Stimulated activated CD8-positive, alpha-beta memory T cell treated with anti-CD3 and anti-CD28 coated beads, Interleukin-15, amount 100 ng/mL, for 1 hour (primary cell): ENCODE measurements at places on chromosomes 2 and 18.

- no peak for DNase-seq
Measured at GRCh38 chr18:853471-853870, 41.4 kb upstream of the YES1 start.

DNA sequence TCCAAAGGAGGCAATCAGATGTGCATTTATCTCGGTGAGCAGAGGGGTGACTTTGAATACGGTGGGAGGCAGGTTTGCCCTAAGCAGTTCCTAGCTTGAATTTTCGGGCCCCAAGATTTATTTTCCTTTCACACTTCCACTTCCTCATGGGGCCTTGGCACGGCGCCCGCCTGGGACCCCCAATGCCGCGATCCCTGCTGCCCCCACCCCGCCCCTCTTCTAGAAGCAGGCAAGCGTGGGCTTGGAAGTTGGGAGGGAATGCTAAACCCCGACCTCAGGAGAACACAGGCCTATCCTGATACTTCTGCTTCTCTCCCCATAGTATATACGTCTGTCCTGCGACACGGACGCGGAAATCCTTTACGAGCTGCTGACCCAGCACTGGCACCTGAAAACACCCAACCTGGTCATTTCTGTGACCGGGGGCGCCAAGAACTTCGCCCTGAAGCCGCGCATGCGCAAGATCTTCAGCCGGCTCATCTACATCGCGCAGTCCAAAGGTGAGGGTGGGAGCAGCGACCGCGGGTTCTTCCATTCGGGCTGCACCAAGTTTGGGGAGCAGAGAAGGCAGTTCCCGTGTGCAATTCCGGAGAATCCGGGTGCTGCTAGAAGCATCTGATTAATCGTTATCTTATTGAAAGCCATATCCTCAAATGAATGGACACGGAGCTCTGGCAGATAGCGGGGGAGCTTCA, 21.6 kb downstream of the TRPM8 start:
- DNase-seq: no peak

GRCh38 chr2:67612576-67613042, 215.5 kb downstream of the ETAA1 start:
- no peak for DNase-seq

GRCh38 chr2:102770506-102770905, 8.7 kb downstream of the TMEM182 start:
- no peak for DNase-seq

- DNase-seq: no peak
Measured at GRCh38 chr2:181394741-181395437, 62.3 kb upstream of the ITGA4 start.

DNA sequence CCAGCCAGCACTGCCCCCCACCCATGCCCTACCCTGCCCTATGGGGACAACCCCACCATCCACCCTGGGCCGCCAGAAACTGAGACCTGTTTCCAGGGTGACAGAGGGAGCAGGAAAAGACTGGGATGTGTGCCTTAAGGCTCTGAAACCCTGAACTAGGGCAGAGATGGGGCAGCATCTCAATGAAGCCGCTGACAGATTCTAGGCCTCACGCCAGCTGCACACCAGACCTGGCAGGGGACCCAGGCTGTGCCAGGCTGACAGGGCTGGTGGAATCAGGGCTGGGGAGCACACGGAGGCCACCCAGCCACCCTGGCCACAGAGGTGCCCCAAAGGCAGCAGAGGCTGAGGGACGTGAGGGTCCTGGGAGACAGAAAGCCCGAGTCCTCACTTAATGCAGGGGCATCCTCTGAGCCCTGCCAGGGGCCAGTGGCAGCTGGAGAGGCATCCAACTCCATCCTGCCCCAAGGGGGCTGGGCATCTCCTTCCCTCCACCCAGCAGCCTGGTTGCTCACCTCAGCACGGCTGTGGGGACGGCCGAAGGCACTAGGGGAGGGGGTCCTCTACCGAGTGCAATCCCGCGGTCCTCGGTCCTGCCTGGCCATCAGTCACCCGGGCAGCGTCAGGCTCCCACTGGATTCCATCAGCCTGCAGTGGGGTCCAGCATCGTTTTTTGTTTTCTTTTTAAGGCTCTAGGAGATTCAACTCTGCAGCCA, 169.2 kb downstream of the ZFP36L2 start:
- DNase-seq: no peak

GRCh38 chr18:7084080-7085065, 33.2 kb downstream of the LAMA1 start:
- no peak for DNase-seq

GRCh38 chr2:180647221-180647620, 333.2 kb upstream of the UBE2E3 start:
- no peak for DNase-seq

DNA sequence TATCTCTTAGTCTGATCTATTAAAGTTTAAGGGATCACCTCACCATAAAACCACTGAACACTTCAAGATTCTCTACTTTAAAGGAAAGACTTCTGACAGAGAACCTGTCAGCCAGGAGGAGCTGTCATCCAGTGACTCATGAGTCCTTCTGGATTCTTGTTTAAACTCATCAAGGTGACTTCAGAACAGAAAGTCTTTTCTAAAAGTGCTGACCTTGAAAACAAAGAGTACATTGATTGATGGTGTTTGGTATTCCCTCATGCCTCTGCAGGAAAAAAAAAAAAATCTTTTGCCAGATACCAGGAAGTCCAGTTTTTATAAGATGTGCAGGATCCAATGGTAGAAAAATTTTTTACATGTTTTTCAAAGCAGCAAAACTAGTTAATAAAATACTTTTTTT, 12.3 kb downstream of the DSG2 start:
- no peak for DNase-seq

GRCh38 chr2:70442301-70443077, 111.1 kb downstream of the TGFA start:
- DNase-seq: no peak

GRCh38 chr2:232466221-232466620, 10.3 kb downstream of the ALPI start:
- DNase-seq: no peak

GRCh38 chr18:32695534-32695933, 77.3 kb downstream of the KLHL14 start:
- no peak for DNase-seq

DNA sequence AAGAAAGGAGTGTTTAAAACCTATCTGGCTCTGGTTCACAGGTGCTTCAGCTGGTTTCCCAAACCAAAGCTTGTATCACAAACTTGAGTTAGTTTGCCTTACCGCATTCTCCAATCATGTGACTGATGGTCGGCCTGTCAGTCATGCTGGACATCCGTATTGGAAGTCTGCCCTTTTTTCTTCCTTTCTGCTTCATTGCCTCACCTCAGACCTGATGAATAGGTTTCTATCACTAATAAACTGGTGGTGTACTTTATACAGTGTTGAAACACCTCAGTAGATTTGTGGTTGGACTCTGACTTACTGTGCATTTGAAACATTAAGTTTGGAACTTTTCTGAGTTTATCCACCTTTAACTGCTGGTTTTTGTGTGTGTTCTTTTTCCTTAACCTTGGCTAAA, 84.1 kb downstream of the R3HDM1 start:
- no peak for DNase-seq

DNA sequence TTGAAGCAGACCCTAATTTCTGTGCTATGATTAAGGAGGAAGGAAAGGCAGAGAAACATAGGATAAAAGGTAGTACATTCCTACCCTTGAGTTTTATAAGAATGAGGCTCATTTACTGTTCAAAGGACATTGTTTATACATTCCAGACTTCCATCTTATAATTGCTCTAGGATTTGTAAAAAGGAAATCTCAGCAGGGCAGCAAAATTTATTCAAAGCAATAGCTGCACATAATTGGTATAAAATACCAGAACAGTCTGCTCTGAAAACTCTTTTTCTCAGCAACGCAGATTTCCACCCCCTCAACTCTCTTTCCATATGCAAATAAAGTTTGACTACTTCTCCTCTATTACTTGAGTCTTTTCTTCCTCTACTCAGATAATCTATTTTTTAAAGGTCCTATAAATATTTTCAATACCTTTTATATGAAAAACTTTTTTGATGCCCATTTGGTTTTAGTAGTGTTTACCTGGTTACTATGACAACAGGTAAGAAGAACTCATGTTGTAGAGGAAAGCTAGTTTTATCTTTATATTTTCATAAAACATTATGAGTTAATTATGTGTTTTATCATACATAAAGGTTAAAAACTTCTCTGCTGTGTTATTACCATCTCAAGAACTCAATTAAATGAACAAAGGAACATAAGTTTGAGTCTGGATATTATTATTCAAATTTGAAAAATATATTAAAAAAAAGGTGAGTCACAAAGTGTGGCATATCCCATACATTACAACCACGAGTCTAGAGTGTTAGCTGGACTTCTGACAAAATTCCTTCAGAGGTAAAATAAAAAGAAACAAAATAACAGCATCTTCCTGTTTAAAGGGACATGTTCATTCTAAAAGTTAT, 19.9 kb downstream of the RBMS1 start:
- DNase-seq: no peak

- DNase-seq: no peak
Measured at GRCh38 chr2:23647563-23647962, 262.6 kb downstream of the KLHL29 start.

GRCh38 chr2:9326975-9327374, 96.4 kb downstream of the ITGB1BP1 start:
- no peak for DNase-seq

- no peak for DNase-seq
Measured at GRCh38 chr2:88751768-88752167, 60.3 kb downstream of the RPIA start.

DNA sequence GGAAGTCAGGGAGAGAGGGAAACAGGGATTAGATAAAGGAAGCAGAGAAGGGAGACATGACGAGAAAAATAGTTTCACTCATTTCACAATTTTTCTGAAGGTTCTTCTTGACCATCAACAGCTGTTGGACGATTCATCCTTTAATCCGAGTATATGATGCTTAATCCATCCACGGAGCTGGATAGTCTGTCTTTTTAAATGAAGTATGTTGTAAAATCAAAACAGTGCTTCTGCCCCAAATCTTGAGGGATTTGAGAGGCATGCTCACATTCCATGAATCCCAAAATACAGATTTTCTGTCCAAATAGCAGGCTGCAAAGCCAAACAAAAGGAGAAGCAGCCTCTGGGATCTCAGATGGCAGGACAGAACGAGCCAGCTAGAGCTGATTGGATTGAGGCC, 47.5 kb downstream of the EPAS1 start:
- no peak for DNase-seq

- DNase-seq: no peak
Measured at GRCh38 chr2:226699321-226699720, 100.3 kb downstream of the IRS1 start.

- no peak for DNase-seq
Measured at GRCh38 chr2:230748087-230748486, 35.4 kb downstream of the CAB39 start.

- DNase-seq: no peak
Measured at GRCh38 chr2:237547841-237548416, 18.4 kb upstream of the PRLH start.

DNA sequence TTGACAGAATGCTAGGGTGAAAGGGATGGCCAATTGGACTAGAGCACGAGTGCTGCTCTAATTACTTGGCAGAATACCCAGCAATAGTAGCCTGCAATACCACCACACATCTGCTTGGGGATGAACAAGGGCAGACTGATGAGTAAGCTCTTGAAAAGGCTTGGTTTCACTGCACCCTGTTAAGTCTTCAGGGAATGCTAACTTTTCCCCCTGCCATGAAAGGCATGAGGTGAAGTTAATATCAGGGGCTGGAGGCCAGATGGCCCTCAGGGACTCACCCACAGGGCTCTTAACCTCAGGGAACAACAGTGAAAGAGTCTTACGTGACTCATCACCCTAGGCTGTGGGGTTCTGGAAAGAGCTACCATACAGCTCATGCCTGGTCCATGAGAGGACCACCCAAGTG, 51.7 kb upstream of the MYL1 start:
- DNase-seq: no peak

GRCh38 chr2:174771631-174772471, 7.6 kb upstream of the CHRNA1 start:
- DNase-seq: no peak

- DNase-seq: no peak
Measured at GRCh38 chr2:173983391-173983871, 18.3 kb upstream of the SP3 start.

GRCh38 chr18:36316246-36316645, 18.7 kb downstream of the FHOD3 start:
- no peak for DNase-seq

DNA sequence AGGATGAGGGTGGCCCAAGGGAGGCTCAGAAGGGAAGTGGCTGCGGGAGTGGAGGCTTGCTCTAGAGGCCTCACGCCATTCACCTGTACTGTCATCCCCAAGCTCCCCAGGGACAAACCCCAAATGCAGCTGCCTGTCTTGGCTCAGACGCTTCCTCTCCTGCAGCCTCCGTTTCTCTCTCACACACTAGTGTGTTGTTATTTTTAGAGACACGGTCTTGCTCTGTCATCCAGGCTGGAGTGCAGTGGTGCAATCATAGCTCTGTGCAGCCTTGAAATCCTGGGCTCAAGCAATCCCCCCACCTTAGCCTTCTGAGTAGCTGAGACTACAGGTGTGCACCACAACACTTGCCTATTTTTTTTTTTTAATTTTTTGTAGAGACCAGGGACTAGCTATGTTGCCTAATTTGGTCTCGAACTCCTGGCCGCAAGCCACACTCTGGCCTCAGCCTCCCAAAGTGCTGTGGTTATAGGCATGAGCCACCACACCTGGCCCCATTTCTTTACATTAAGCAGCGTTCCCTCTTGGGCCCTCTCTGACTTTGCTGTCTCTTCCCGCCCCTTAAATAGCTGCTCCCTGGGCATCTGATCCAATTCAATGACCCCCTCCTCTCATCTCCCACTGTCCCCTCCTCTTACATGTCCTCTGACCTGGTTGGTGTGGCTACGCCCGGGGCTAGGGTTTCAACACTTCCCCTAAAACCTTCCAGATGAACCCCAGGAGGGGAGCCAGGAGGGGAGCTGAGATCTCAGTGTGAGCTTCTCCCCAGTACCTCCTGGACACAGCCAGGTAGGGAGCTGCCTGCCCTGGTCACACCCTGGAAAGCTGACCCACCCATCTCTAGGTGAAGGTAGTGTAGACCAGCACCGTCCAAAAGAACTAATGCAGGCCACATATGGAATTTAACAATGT, 24.0 kb upstream of the LOXHD1 start:
- no peak for DNase-seq
